ENCODE measurements at places on chromosomes 4 and X. TPM values are rescaled to one million over a fixed set of nuclear protein-coding genes. Genes with fewer than 3 reads are reported as not detected.

The RAB41 gene
- not detected for total RNA-seq

The GRIA3 gene
- total RNA-seq: 4.0 TPM

The MEPE gene
- not detected for total RNA-seq

The TBC1D19 gene
- total RNA-seq: 12.5 TPM

The FGF2 gene
- 6.7 TPM for total RNA-seq

The SMIM14 gene
- total RNA-seq: 23.1 TPM

The CRMP1 gene
- total RNA-seq: 0.91 TPM

The UGT2B10 gene
- total RNA-seq: not detected

The BEX4 gene
- total RNA-seq: 77.7 TPM

The SMR3B gene
- total RNA-seq: not detected

The TDO2 gene
- total RNA-seq: not detected

The HSD17B13 gene
- total RNA-seq: 0.12 TPM

The VCX3A gene
- total RNA-seq: not detected

The SH3TC1 gene
- total RNA-seq: 11.6 TPM

The NEUROG2 gene
- not detected for total RNA-seq

The PWWP3B gene
- 10.9 TPM for total RNA-seq
